ENCODE measurements at places on chromosomes 5 and 9.
A peak's percentile ranks its signal among the peaks of the same experiment; 100 is the strongest.

DNA sequence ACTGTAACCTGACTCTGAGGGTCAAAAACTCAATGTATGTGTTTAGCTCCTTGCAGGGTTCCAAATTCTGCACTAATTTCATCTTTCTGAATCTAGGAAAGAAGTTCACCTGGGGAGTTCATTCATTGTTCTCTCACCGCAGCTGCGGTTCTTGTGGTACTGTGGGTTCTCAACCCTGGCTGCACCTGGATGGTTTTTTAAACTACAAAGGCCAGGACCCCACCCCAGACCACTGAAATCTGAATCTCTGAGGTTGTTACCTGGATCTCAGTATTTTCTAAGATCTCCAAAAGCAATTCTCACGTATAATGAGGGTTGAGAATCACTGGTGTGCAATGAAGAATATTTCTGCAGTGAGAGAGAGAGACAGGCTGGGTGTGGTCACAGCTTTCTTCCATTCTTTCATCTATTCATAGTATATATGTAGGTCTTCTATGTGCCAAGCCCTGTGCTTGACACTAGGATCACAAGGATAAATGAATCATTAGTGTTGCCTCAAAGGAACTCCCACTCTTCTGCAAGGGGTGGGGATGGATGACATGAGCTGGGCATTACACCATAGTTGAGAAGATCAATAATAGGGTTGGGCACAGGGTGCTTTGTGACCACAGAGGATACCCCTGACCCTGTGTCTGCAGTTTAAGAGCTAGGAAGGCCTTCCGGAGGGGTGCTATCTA, 109.8 kb downstream of the GALNT10 start:
- no peak for DNase-seq

DNA sequence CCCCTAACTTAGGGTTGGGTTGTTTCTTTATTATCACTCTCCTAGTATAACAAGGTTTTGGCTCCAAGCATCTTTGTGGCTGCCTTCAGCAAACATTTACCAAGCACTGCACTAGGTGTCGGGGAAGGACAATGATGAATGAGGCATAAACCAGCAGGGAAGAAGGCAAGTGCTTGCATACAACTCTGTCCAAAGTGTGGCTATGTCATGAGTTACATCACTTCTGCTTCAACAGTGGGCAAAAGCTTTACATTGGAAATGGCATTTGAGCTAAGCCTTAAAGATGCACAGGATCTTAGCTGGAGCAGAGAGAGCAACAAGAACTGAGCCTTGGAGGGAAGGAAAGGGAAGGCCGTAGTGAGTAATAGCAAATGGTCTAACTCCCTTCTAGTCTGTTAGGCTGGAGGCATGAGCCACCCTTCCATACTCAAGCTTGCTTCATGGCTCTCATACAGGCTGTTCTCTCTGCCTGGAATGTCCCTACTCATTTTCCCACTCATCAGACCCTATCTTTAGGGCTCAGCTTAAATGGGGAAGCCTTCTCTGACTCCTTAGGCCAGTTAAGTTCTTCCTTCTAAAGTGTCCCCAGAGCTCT, 121.8 kb downstream of the SEMA6A start:
- no peak for DNase-seq

DNA sequence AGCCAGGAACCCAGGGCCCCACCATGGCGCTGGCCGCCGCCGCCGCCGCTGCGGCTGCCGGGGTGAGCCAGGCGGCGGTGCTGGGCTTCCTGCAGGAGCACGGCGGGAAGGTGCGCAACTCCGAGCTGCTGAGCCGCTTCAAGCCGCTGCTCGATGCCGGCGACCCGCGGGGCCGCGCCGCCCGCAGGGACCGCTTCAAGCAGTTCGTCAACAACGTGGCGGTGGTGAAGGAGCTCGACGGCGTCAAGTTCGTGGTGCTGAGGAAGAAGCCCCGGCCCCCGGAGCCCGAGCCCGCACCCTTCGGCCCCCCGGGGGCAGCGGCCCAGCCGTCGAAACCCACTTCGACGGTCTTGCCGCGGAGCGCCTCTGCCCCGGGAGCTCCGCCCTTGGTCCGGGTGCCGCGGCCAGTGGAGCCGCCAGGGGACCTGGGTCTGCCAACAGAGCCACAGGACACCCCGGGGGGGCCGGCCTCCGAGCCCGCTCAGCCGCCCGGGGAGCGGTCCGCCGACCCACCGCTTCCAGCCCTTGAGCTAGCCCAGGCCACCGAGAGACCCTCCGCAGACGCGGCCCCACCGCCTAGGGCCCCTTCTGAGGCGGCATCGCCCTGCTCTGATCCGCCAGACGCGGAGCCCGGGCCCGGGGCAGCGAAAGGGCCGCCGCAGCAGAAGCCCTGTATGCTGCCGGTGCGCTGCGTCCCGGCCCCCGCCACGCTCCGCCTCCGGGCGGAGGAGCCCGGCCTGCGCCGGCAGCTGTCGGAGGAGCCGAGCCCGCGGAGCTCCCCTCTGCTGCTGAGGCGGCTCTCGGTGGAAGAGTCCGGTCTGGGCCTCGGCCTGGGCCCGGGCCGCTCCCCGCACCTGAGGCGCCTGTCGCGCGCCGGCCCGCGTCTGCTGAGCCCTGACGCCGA, 749 bp downstream of the SOWAHA start:
- peak; percentile 37 for DNase-seq

DNA sequence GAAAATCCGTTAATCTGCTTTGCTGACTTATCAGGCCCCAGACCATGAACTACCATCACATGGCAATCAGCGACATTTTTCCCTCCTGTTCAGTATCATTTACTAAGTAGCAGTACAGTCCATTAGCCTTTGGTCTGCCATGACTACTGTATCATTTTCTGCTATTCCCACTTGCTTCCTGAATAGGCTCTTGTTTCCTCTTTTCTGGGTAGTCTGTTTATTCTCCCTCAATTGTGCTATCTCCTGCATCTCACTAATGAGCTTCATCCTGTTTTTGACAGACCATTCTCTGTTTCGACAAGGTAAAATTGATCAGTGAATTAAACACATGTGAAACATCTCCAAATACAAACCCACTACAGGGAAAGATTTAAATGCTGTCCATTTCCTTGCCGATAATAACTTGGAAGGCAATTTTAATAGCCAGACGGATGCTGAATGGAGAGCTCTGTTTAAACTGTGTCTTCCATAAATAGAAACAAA, 263.5 kb upstream of the ANKRD55 start:
- no peak for DNase-seq

DNA sequence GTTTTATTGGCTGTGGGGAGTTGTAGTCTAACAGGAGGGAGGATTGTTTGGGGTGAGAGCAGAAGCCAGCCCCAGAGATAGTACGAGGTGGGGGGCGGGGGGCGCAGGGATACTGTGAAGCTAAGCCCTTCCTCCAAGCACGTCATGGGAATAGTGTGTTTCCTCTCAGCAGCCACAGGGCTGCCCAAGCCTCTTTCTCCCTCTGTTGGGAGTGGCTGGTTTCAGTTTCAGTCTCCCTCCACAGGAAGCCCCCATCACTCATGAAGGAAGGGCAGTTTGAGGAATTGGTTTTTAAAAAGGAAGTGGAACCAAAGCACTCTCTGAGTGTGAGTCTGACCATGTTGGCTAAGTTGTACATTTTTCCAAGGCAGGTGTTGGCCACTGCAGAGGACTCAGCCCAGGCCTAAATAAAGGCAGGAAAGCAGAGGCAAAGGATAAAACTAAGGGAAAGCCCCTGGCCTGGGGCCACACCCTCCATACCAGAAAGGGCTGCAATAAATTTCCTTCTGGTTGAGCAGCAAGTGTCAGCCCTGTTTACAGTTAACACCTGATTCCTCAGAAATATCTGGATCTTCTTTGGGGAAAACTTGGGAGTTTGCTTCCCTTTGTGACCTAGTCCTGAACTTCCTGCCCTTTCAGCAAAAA, 3.2 kb downstream of the RAB24 start:
- DNase-seq, result peak; percentile 79

DNA sequence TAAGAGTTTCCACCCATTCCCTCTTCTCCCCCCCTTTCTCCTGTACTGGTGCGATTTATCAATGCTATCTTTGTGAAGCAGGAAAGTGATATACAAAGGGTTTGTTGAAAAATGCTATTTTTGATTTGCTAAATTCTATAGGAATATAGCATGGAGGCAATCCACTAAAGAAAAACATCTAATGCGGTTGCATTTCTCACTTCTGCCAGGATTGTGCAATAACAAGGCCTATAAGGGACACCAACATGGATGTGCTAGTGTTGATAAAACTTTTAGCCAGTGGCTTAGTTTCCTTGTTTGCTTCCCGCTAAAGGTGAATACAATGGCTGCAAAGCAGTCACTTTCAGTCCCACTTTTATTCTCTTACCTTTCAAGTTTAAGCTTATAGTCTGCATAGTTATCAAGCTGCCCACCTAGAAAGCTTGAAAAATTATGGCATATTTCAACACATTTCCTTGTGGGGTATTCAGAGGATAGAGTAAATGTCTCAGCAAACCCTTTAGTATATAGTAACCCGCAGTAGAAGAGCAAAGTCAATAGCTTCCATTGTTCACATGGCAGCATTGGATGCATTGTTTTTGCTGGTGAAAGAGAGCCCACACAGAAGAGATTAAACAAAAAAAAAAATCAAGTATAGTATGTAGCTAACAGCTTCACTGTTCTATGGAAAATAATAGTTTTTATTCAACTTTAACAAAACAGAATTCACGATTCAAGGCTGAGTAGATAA, 674.6 kb upstream of the SEMA6A start:
- no peak for DNase-seq

- peak; percentile 57 for DNase-seq
Measured at GRCh38 chr9:7974335-7974960, 174.9 kb upstream of the DMAC1 start.

DNA sequence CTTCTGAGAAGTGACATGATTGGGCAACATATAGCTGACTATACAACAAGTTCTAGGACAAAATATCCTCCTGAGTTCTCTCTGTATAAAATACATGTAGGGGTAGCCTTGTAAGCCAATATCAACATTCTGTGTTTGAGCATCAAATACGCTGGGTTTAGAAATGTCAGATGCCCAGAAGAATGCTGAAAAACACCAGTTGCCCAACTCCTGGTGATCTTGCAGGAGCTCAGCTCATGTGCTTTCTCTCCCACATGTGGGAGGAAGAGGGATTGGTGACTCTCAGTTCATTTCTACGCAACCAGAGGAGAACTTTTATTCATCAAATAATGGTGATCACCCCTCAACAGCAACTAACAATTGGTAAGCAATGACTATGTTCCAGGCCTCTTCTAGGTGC, 810.9 kb upstream of the ACO1 start:
- DNase-seq, result no peak

- no peak for DNase-seq
Measured at GRCh38 chr9:92384375-92384774, 20.0 kb downstream of the OGN start.

GRCh38 chr5:86175224-86175623, 442.5 kb upstream of the COX7C start:
- peak; percentile 54 for DNase-seq

DNA sequence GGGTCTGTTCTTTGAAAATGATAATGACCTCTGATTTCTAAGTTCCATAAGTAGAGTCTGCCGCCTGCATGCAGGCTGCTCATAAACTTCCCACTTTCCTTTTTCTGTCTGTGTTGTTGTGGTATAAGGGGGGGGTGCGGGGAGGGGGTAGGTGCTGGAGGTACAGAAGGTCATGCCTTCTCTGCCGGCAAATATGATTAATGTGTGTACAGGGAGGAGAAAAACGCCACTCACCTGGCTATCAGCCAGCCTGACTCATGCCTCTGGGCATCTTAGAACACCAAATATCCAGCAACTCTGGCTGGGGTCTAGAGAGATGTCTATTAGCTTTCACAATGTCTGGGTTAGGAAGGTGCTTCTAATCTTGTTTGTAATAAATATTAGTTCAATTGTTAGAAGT, 128.3 kb downstream of the EFNA5 start:
- DNase-seq, result no peak

DNA sequence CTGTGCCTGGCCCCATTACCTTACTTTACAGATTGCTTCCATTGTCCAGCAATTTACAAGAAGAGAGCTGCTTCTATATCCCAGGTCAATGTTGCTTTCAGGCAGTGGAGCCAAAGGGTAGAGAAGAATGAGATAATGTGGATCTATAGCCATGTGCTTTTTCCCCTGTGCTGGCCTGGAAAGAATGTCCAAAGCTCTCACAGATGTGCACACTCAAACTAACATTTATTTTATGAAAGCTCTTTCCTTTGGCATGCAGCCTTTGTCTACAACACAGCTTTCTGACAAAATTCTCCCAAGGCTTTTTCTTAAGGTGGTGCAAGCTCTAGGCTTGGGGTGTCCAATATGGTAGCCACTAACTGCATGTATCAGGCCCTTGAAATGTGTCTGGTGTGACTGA, 217.3 kb downstream of the LRRC70 start:
- no peak for DNase-seq

DNA sequence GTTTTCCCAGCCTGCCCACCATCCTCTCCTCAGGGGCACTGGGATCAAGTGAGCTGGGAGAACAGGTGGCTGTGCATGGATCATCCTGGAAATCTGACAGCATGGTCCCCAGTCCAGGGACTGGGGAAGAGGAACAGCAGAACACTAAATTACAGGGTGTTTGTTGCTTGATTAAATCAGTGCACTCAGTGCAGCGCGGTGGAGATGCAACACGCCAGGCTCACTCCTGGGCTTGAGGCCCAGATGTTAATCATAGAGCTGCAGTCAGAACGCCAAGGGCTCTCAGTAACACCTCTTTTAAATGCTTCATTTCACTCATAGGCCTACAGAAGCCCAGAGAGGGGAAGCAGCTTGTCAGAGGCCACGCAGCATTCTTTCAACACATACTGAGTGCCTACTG, 14.2 kb upstream of the LARP1 start:
- no peak for DNase-seq

- no peak for DNase-seq
Measured at GRCh38 chr9:121404906-121405305, 34.9 kb upstream of the STOM start.

GRCh38 chr5:107363768-107364167, 307.0 kb downstream of the EFNA5 start:
- DNase-seq, result no peak

DNA sequence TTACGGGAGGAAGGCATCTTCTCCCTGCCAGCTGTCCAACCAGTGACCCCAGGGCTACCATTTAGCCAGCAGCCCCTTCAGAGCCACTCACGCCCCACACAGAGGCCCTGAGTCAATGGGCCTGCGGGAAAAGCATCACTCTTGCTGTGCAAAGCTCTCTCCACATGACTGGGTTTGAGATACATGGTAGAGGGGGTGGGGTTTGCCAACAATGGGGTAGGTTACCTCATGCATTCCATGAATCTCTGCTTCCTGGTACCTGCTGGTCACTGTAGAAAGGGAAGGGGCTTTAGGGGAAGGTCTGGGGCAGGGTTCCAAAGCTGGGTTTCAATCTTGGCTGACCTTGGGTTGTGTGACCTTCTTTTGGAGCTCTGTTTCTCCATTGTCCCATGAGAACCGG, 22.9 kb upstream of the TTLL11 start:
- DNase-seq, result no peak

DNA sequence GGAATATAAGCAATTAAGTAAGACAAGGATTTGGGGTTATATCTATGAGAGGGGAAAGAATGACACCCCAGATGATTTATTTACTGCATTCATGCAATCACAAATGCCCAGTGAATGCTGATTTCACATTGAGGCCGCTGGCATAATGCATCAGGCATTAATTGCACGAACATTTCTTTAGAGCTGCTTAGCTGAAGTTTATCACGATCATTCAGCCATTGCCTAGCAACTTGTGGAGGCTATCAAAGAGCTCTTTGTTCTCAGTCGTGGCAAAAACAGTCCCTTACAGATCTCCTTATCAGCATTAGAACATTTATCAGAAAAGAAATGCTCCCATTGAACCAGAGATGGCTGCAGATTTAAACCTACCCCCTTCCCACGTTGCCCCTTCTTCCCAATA, 88.7 kb upstream of the PRRC1 start:
- no peak for DNase-seq

- DNase-seq, result no peak
Measured at GRCh38 chr5:63686181-63686580, 276.1 kb downstream of the HTR1A start.
